Stimulated activated CD4-positive, alpha-beta T cell treated with anti-CD3 and anti-CD28 coated beads, Interleukin-12 subunit alpha, Interleukin-12 subunit beta, amount 100 ng/mL, for 4 hours (primary cell): ENCODE measurements at places on chromosomes 6 and 20.

DNA sequence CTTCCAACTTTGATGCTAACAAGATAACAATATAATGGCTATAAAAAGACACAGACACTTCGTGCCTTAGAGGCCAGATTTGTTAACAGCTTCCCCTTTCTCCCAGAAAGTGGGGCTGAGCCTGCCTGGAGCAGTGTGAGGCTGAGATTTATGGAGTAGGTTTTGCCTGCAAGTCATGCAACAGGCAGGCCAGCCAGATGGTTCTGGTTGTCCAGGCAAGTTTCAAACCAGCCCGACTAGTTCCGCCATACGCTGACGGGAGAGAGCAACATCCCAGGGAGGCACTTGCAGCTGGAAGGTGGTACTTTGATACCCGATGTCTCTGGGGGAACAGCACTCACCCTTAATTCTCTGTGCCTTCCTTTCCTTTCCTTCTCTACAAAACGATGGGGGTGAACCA, 81.3 kb upstream of the NAA20 start:
- DNase-seq, result no peak

GRCh38 chr6:110415086-110415916, at the start of gene DDO:
Gene DDO (minus strand): TSS chr6:110415575. CDS start chr6:110413462, 2,113 bp downstream.
- DNase-seq, result no peak

DNA sequence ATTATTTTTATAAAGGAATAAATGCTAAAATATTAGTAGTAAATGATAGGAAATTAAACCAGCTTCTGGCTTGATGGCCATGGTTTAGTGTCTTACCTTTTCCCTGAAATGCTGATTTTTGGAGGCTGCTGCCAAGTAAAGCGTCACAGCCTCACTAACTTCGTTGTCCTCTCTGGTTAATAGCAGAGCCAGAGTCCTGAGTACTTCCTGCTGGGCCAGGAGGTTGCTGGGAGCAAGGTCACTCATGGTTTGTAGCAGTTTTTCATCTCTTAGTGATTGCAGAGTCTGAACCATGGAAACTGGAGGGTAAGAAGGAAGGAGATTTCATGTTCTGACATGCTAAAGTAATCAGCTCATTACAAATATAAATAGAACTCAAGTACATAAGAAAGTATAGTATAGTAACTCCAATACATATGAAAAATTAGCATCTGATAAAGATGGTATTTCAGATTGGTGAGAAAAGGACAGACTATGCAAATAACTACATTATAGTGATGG, 26.5 kb upstream of the ARMH2 start:
- no peak for DNase-seq

GRCh38 chr6:82030301-82030700, 217.2 kb downstream of the IBTK start:
- no peak for DNase-seq

- no peak for DNase-seq
Observed at GRCh38 chr20:47479506-47479905, 22.2 kb upstream of the NCOA3 start.

DNA sequence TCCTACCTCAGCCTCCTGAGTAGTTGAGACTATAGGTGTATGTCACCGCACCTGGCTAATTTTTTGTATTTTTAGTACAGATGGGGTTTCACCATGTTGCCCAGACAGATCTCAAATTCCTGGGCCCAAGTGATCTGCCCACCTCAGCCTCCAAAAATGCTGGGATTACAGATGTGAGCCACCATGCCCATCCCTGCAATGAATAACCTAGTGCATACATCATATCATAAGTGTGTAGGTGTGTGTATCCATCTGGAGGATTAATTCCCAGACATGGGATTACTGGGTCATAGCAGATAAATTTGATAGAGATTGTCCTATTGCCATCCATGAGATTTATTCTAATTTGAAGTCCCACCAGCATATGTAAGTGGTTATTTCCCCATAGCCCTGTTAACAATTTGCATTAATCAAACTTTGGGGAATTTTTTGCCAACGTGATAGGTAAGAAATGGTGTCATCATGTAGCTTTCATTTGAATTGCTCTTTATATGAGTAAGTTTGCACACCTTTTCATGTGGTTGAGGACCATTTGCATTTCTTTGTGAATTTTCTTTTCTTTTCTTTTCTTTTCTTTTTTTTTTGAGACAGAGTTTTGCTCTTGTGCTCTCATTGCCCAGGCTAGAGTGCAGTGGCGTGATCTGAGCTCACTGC, 29.9 kb upstream of the BACH2 start:
- DNase-seq, result peak; percentile 16

- DNase-seq, result no peak
Observed at GRCh38 chr20:51437182-51437924, 105.2 kb downstream of the NFATC2 start.

- DNase-seq, result no peak
Observed at GRCh38 chr20:60535211-60535610, 577.0 kb downstream of the CDH26 start.

DNA sequence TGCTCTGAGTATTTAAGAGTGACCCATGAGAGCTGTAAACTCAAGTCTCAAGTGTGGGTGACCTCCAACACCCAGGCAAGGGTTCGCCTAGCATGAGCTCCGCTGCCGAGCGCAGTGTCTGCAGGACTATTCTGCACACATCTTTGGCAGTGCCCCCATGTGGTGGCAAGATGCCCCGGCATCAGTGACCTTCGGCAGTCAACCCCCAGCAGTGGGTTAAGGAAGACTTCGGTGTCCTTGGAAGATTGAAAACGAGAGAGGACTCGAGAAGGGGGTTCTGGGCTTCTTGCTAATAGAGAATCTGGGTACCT, 43.1 kb downstream of the RBM38 start:
- DNase-seq, result no peak

DNA sequence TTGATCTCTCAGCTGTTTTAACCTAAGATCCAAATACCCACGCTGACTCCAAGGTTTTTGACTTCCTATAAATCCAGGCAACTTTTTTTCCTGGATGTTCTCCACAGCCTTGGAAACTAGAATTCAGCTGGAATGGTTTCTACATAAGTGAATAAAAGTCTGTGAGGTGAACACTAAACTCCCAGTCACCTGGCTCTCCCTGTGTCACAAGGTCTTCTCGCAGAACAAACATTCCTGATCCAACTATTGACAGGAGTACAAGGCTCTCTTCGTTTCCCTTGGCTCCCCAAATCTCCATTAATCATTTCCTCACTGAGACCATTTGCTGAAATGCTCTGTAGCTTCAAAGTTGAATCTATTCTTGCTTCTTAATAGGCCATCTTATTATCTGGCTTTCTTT, 265.7 kb downstream of the ADGRG6 start:
- no peak for DNase-seq
